ENCODE measurements at places on chromosomes 2 and 18.

GRCh38 chr2:11473659-11474433 lies 7.9 kb upstream of the E2F6 start:
- no peak for DNase-seq

DNA sequence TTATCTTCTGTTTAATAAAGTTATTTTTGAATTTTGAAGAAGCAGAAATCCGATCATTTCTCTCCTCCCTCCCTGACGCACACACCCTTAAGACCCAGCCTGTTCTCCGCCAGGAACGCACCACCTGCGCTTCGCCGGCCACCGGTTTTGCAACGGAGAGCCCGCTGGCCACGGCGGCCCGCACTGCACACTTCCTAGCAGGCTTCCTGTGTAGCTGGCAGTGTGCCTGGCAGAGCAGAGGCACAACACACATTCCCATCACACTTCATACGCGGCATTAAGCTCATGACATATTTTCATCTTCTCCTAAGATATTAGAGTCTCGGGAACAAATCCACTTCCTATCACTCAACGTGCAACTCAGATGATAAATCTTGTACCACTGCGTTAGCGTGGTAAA lies 148.0 kb downstream of the HDAC4 start:
- DNase-seq, result no peak

DNA sequence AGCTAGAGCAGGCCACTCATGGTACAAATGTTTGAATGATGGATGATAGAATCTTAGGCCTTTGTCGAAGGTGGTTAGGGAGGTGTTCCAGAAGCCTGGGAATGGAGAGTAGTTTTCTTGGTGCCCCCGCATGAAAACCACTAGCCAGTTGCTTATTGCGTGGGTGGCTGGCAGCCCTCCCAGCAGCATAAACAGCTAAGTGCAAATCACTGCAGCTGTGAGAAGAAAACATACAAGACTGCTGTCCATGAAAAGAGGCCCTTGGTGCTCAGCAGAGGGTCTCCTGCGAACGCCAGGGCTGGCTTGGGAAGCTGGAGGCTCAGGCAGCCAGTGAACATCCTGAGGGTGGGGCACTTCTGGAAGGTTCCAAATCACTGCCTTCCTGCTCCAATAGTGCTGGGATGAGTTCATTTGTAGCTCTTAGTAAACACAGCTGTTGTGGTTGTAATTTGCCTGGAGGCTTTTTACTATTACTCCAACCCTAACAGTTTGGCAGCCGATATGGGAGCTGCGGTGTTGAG lies 118.8 kb downstream of the MGAT5 start:
- no peak for DNase-seq

- no peak for DNase-seq
Measured at GRCh38 chr2:101133492-101134100, 17.6 kb downstream of the TBC1D8 start.

DNA sequence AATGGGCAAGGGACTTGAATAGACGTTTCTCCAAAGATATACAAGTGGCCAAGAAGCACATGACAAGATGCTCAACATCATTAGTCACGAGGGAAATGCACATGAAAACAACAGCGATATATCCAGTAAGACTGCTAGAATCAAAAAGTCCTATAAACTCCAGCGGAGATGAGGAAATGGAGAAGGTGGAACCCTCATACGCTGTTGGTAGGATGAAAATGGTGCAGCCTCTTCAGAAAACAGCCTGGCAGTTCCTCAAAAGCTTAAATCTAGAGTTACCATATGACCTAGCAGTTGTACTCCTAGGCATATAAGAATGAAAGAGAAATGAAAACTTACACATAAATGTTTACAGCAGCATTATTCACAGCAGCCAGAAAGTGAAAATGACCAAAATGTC lies 48.1 kb downstream of the HPCAL1 start:
- DNase-seq, result no peak

DNA sequence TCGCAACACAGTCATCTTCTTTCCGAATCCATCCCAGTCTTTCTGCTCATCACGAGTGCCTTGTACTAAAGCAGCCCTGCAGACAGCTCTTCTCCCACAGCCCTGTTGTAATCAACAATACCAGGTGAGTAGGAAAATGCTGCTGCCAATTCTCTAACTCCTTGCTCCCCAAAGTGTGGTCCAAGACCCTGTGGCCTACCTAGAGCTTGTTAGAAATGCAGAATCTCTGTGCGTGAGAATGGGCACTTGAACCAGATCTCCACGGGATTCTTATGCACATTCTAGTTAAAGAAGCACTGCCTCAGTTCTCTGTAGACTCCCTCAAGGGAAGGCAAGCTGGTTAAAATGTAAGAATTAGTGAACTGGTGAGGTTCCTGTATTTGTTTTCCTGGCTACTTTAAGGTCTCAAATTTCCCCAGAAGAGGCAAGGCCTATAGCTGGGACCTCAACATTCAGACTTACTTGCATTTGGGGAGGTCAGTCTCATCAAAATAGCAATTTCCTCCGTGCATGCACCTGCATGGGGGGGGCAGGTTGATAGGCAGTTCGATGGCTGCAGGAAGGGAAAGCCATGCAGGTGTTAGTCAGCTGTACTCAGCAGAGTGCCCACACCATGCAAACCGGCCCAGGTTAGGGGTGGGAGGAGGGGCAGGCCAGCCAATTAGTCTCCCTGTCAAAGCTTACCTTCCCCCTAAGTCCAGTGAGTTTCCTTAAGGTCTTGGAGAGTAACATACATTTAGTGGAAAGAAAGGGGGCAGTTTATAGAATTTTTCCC lies 70.8 kb downstream of the DHRS9 start:
- DNase-seq, result no peak

DNA sequence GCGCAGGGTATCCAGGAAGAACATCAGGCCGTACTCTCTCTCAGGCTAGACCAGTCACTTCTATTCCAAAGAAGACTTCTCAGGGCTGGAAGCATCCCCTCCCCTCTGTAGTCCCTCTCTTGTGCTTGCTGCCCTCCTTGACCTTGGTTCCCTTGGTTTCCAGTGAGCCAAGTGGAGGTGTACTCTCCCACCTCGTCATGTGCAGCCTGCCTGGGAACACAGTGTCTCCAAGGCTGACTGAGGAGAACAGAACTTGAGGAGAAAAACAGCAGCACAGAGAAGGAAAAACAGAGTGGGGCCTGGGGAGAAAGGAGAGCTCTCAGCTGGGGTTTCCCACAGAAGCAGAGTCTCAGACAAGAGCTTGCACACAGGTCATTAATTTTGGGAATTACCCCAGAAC lies 52.7 kb downstream of the HAUS1 start:
- no peak for DNase-seq

DNA sequence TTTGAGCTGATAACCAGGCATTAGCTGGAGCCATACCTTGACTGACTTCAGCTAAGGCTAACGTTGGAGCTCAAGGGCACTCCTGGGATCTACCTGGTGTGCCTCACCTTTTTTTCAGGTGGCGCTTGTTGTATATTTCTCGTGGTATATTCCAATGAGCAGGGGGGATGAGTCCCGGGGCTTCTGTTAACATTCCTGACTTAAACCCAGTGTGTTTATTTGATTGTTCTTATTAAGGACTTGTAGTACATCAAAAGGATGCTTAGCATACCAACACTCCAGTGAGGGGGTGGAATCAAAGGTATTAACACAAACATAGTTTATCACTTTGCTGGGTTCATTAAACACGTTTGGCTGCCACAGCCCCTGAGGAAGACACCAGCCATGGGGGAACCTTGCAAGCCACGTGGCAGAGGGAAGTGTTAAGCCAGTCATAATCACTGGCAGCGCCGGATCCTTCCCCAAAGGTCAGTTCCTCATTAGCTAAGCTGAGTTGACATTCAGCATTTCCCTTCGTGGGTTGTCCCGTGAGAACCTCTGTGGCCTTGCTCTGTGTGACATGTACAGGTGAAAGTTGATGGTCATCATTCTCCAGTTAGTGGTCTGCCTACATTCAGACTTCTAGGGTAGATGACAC lies 119.5 kb upstream of the MCFD2 start:
- no peak for DNase-seq

GRCh38 chr2:60450488-60450887 lies 103.0 kb downstream of the BCL11A start:
- DNase-seq, result no peak
